Right atrium auricular region (tissue), 2 donors: ENCODE measurements at places on chromosomes 5 and 9.

DNA sequence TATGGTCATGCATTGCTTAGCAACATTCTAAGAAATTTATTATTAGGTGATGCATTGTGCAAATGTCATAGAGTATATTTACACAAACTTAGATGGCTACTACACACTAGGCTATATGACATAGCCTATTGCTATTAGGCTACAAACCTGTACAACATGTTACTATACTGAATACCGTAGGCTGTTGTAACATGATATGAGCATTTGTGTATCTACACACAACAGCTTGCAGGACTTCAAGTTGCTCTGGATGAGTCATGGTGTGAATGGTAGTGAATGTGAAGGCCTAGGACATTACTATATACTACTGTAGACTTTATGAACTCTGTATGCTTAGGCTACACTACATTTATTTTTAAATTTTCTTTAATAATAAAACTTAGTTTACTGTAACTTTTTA is 107.2 kb upstream of the MAMDC2 start:
- no peak for DNase-seq
- H3K27ac ChIP-seq: no peak overlapping the region
- no peak overlapping the region for H3K4me3 ChIP-seq
- H3K36me3 ChIP-seq: no peaks in the 10 kb centered on the region
- H3K4me1 ChIP-seq: no peaks in the 10 kb centered on the region
- H3K27me3 ChIP-seq: no peaks in the 10 kb centered on the region

DNA sequence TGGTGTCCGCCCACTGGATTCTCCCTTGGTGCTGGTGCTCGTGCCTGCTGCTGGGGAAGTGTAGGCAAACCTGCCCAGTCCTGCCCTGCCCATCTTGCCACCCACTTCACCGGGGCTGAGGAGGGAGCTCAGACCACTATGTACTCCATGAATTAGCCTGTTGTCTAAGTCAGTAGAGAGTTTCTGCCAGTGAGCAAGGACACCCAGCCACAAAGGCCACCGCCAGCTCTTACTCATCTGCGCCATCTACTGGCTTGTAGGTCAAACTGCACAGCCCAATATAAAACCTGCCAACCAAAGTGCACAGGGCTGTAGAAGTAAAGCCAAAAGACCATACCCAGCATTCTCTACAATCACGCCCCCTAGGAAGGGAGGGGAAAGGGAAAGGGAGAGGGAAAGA is 102.3 kb downstream of the GLIS3 start:
- no peak overlapping the region for H3K27ac ChIP-seq
- no peaks in the 10 kb centered on the region for H3K4me1 ChIP-seq
- no peak for DNase-seq
- H3K27me3 ChIP-seq: no peaks in the 10 kb centered on the region

- no peak overlapping the region for H3K27ac ChIP-seq
- DNase-seq: no peak
- H3K27me3 ChIP-seq: no peaks in the 10 kb centered on the region
- no peaks in the 10 kb centered on the region for H3K36me3 ChIP-seq
- H3K4me1 ChIP-seq: no peaks in the 10 kb centered on the region
These were observed 95.5 kb upstream of the PHYKPL start for GRCh38 chr5:178327931-178328711.

DNA sequence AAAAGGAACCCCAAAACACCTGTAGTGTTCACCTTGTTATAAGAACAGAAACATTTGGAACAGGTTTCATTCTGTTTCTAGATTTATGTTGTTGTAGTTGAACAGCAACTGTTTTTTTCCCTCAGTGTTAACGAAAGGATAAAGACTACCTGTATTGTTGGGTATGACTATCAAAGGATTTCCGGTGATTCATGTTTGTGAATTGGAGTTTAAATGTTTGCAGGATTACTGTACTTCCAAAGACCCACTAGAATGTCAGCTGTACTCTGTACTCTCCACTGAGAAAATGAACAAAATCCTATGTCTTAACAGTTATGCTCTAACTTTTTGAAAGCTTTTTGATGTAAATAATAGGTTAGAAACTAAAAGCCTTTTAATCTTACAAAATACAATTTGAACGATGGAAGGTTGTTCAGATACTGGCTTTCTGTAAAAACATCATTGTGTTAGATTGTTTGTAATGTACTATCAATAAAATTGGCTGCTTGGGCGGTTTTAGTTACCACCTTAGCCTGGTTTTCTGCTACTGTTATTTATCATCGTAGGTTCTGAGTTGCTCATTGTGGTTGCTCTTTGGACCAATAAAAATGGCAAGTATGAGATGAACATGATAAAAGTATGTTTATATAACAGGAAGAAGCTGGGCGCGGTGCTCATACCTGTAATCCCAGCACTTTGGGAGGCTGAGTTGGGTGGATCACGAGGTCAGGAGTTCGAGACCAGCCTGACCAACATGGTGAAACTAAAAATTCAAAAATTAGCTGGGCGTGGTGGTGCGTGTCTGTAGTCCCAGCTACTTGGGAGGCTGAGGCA is 44.1 kb downstream of the DCP2 start:
- H3K27ac ChIP-seq: no peak overlapping the region
- H3K36me3 ChIP-seq: peaks cover 12% of the 10 kb centered on the region
- H3K4me1 ChIP-seq: no peaks in the 10 kb centered on the region
- H3K4me3 ChIP-seq: no peak overlapping the region
